ENCODE measurements at places on chromosomes 5 and 9.

GRCh38 chr9:2526071-2526828 is 95.3 kb upstream of the VLDLR start:
- no peak for DNase-seq

DNA sequence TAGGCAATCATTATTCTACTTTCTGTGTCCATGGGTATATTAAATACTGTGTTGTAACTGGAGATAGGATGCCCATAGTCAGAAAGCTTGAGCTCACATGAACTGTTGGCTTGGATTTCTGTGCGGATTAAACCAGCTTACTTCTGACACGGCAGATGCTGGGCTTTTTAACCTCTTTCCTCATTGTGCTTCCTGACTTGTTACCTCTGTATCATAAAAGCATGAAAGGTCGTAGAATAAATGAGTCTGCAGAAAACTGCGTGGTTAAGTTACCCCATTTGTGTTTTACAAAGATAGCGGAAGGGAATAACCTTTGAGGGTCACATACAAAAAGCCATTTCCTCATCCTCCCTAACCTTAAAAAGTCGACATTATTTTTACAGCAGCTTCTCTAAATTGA is 199.5 kb upstream of the DMRT1 start:
- no peak for DNase-seq

DNA sequence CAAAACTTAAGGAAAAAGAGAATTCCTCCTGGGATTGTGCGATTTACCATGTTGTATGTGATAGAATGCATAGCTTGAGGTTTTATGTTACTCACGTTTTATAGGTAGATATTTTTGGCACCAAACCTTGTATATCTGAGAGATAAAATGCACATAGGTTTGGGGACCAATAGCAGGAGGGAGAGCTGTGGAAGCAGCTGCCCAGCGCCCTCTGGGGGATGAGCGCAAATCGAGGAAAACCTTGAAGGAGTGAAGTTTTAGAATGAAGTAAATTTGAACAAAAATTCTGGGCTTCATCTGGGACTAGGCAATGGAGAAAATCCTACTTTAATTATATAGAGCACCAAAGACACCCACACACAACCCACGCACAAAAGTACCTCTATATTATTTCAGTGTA is 197.0 kb downstream of the ADCY2 start:
- DNase-seq, result no peak

- DNase-seq, result no peak
Observed at GRCh38 chr5:76292620-76293322, 110.3 kb upstream of the IQGAP2 start.

DNA sequence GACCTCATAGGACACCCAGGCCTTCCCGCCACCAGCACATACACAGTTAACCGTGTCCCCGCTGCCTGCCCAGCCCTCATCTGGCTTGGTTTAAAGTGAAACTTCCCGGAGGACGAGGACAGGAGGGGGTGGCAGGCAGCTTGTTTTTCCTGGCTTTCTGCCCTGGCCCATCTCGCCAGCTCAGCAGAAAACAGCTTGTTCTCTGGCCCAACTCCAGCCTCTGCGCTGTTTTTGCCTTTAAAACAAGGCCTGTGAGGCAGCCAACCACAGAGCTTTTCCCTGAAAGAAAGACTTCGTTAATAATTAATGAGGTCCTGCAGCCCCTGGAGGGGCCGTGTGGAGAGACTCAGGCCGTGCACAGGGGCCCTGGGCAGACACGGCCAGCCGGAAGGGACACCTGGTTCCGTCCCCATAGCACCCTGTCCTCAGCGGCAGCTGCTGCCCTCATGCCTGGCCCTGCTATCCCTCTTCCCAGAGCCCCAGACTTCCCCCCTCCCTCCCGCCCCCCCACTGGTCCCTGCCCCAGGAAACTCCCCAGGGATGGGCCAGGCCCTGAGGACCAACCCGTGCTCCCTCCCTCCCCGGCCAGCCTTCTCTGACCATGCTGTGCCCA is 108.7 kb downstream of the RXRA start:
- no peak for DNase-seq

DNA sequence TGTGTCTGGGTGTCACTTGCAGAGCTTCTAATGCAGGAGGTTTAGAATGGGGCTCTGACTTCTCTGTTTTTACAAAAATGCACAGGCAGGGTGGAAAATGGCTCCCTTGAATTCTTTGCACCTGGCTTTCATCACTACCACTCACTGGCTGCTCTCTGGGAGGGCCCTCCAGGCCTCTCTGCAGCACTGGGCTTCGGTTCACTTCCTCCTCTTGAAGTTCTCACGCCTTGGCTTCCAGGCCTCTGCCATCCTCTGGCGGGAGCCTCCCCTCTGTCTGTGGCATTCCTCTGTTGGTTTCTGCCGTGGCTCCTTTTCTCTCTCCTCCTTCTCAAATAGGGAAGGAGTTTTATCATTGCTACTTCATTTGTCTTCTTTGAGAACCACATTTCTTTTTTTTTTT is 2.8 kb upstream of the PRLR start:
- DNase-seq, result no peak

GRCh38 chr5:111392181-111392580 is 120.2 kb downstream of the STARD4 start:
- no peak for DNase-seq

DNA sequence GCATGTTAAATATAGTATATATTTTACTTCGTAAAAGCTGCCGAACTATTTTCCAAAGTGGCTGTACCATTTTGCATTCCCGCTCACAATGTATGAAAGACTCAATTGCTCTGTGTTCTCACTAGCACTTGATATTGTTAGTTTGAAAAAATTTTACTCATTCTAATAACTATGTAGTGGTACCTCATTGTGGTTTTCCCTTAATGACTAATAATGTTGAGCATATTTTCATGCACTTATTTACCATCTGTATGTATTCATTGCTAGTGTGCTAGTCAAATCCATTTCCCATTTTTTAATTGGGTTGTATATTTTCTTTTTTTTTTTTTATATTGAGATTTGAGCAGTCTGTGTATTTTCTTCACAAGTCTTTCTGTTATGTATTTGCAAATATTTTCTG is 58.4 kb downstream of the RANBP17 start:
- no peak for DNase-seq

DNA sequence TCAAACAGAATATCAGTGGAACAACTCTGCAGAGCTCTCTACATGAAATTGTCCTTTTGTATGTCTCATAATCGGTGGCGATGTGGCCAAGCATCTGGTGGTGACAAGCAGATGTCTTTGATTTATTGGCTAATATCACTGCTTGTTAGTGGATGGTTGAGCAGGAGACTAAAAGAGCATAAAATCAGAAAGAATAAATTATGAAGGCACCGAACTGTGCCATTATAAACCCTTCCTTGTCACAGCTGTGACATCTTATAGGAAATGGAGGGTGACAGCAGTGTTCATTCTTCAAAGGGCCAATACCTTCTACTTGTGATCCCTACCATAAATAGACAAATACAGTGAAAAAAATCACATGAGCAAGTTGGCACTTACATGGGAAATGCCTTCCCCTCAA is 1404.3 kb downstream of the MAT2B start:
- no peak for DNase-seq

DNA sequence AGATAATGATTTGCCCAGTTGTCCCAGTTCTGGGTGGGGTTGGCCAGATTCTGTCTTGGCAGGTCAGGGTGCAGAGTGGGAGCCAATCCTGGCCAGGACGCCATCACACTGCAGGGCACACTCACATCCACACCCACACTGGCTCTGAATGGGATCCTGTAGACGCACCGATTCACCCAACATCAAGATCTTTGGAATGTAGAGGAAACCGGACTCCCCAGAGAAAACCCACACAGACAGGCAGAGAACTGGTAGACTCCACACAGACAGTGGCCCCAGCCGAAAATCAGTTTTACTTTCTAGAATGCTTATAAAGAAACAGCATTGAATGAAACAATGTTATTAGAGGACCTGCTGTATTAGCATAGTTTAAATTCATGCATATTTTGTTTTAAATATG is 343.1 kb upstream of the DAB2 start:
- no peak for DNase-seq

DNA sequence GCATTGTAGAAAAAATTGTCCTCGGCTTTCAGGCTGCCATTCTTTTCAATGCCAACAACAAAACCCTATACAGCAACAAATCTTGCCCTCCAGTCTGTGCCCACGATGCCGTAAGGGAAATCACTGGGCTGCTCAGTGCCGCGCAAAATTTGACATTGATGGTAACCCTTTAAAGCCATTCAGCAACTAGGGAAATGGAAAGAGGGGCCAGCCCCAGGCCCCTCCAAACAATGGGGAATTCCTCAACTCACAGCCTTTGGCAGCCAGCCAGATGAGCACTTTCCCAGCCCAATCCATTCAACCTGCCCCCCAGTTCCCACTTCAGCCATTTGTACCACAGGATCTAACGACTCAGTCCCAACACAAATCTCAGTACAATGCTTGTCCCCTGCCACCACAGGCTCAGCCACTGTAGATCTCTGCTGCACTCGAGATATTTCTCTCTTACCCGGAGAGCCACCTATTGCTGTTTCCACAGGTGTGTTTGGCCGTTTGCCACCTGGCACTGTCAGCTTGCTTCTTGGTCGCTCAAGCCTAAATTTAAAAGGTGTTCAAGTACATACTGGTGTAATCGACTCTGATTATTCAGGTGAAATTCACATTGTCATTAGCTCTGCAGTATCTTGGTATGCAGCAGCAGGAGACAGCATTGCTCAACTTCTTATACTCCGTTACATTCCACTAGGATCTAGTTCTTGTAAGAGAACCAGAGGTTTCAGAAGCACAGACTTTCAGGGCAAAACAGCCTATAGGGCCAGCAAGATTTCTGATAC is 103.3 kb downstream of the SYK start:
- DNase-seq, result no peak

- no peak for DNase-seq
Observed at GRCh38 chr5:55604611-55605067, 69.9 kb upstream of the PLPP1 start.

DNA sequence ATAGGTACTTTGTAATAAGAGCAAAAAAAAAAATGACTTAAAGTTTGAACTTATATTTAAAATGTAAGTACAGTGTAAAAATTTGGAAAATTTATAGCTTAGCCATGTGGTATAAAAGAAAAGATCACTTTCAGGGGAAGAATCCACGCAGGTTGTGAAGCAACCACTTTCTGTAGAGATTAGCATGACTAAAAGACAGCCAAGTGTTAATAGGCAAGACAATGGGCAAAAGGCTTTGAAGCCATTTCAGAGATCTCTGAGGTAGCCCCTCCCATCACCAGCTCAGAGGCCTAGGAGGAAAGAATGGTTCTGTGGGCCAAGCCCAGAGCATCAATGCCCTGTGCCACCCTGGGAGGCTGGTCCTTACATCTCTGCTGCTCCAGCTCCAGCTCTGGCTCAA is 346.3 kb upstream of the CHD1 start:
- no peak for DNase-seq

DNA sequence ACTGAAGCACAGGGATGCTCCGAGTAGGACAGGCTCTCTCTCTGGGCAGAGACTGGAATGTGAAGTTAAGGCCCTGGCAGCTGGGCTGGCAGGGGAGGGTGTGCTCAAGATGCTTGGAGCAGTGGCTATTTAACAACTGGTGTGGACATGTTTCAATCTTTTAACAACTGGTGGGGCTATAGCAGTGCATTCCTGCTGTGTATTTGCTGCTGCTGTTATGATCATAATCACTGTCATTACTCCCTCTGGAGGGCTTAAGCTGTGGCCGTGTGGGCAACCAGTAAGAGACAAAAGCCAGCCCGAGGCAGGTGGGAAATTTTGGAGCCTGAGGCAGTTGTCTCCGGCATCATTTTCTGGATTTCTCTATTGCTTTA is 33.3 kb upstream of the PTGS1 start:
- DNase-seq, result no peak

GRCh38 chr9:114307899-114308267 is 15.0 kb upstream of the ORM1 start:
- DNase-seq, result no peak

GRCh38 chr5:37876943-37877342 is 37.1 kb upstream of the GDNF start:
- DNase-seq, result no peak

DNA sequence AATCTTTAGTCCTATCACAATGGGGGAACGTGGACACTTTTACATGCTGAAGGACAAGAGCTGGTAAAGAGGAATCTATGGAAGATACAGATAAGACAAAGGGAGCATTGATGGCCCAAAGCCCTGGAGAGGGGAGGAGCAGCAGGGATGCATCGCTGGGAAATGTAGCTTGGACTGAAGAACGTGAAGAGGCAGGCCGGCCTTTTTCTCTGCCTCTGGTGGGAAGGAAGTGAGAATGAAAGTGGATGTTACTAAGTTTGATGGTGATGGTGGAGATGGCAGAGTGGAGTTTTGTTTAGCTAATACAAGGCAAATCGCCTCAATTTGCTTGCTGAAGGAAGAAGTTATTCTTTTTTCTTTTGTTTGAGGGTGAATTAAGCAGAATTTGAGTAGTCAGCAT is 124.6 kb upstream of the TAF11L2 start:
- no peak for DNase-seq

GRCh38 chr5:61840361-61840760 is 465.6 kb upstream of the KIF2A start:
- DNase-seq, result no peak

DNA sequence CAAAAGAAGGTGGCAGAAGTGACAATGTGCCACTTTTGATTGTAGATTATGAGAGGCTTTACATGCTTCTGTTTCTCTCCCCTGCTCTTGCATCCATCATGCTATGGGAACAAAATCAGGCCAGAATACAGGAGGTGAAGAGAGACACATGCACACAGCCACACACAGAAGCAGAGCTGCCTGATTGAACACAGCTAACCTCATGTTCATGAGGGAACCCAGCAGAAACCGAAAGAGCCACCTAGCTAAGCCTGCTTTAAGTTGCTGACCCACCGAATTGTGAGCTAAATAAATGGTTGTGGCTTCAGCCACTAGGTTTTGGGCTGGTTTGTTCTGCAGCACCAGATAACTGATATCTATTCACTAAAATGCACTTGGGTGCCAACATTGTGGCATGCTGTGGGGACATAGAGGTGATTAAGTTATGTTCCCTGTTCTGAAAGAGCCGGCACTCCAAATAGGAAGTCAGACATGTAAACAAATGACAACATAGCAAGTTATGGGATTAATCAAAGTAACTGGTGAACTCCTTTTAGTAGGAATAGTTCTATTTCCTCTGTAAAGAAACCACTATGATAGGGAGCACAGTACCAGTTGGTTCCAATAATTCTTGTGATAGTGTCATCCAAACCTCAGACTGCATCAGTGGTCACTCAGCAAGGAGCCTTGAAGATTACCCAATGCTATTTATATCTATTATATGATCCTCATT is 93.6 kb upstream of the TNC start:
- DNase-seq, result no peak

- DNase-seq, result no peak
Observed at GRCh38 chr5:15783734-15784133, 283.8 kb downstream of the FBXL7 start.

DNA sequence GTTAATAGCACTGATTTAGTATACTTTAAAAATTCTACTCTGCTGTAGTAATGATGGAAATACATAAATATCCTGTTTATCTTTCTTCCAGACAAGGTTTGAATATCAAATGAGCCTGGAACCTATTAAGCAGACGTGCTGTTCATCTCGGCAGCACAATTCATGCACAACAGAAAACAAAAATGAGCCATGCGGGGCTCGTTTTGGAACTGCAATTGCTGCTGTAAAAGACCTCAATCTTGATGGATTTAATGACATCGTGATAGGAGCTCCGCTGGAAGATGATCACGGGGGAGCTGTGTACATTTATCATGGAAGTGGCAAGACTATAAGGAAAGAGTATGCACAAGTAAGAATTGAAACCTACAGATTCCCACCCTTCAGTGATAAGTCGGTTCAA is 79.1 kb upstream of the ITGA2 start:
- no peak for DNase-seq

All from Panc1 (cell line).